ENCODE measurements at places on chromosomes 2 and 18.

GRCh38 chr2:158484892-158485556 lies 28.3 kb downstream of the PKP4 start:
- no peak for DNase-seq

- no peak for DNase-seq
These were observed 19.4 kb upstream of the DUSP2 start for GRCh38 chr2:96164459-96165184.

GRCh38 chr2:193276988-193277387 lies 1082.3 kb upstream of the TMEFF2 start:
- no peak for DNase-seq

DNA sequence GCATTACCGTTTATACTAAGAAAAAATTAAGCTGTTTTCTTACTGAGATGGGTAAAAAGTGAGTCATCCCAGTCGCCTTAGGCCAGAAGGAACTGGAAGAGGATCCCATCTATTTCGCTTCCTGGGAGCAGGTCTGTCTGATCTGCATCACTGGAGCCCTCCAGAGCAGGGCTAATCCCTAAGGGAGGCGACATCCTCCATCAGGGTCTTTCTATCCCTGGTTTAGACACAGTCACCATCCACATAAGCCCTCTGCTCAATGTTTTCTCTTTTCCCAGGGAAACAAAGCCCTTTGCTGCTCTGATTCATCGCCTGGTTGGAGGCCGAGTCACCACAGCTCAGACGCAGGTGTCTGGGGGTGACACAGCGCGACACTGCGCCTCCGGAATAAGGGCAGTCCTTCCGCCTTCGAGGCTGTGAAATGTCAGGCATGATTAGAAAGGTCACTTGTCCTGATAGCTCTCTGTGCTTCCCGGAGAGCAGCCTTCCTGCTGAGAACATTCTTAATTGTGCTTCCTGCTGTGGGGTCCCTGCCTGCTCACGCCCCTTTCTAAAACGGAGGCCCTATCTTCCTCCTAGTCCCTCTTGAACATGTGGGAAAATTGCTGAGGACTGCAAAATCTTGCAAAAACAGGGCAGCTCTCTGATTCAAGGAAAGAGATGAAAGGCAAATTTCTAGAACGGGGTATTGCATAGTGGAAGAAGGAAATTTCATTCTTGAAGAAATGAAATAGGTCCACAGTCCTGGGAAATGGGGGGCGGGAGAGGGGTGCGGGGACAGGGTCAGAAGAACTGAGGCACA lies 56.3 kb downstream of the MARCHF4 start:
- peak; percentile 41 for DNase-seq

DNA sequence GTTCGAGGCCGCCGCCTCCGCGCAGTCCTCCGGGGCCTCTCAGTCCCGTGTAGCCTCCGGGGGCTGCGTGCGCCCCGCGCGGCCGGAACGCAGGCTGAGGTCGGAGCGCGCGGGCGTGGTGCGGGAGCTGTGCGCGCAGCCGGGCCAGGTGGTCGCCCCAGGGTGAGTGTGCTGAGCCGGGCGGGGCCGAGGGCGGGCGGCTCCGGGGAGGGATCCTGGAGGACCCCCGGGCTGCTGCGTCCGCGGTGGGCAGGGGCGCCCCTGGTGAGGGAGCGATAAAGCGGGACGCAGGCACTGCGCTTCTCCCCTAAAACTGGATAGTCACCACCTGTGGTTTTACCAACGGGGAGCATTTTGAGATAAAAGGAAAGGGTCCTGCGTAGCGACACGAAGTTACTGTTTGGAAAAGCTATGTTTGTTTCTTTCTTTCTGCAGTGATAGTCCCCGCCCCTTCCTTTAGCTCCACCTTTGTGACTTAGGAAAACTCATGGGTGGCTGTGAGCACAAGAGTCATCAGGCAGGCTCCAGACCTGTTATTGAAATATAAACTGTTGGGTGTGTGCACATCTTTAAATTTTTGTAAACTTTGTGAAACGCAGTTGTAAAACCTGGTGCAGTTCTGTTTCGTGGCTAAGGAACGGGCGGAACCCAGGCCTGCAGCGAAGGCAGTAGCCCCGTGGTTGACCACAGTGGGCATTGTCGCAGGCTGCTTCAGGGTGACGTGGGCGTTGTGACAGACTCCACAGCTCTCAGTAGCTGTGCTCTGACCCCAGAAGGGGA lies 687 bp downstream of the CTDP1 start:
- peak; percentile 19 for DNase-seq

DNA sequence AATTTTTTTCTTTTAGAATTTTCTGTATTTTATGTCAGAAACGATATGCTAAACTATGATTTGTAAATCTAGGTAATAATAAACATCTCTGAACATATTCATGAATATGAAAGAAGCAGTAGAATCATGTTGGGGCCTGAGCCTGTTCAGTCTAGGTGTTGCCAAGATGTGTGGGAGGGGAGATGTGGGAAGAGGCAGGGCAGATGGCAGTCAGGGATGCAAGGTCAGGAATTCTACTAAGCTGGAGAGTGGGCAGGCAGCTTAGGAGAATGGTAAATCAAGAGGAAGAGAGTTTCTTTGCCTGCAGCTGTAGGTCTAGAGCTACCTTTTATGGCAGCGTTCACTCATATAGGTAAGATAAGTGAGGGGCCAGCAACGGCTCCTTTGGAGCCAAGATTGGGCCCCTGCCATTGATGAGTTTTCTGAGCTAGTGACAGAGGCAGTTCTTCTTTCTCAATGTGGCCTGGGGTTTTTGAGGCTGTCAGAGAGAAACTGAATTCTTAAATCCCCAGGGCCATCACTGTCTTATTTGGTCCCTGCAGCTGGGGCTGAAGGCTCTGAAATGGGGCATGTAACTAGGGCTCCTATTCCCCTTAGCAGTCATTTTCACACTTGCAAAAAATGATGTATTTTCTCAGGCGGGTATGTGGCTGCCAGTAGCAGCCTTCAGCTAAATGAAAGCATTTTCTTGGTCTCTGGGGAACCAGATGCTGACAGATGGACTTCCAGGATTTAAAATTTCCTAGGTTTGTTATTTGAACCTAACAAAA lies 232.8 kb downstream of the PIK3C3 start:
- DNase-seq: no peak

- no peak for DNase-seq
These were observed 56.9 kb downstream of the ITGA6 start for GRCh38 chr2:172484253-172484652.

DNA sequence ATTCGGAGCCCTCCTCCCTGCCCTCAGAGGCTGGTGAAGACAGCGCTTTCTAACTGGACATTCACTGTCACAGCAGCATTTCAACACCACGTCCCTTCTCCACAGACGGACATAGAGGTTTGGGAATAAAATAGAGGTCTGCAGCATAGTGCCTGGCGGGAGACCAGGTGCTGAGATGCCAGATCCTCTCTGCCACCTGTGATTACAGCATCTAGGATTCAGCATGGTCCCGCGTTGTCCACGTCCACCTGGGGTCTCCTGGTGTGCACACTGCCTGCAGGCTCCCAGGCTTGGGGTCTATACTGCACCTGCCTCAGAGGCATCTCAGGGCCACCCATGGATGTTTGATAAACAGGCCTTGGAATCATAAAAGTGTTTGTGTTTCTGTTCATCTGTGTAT lies 175.5 kb downstream of the TMEM18 start:
- DNase-seq: no peak

- DNase-seq: no peak
These were observed 113.5 kb upstream of the FZD5 start for GRCh38 chr2:207883002-207883780.

DNA sequence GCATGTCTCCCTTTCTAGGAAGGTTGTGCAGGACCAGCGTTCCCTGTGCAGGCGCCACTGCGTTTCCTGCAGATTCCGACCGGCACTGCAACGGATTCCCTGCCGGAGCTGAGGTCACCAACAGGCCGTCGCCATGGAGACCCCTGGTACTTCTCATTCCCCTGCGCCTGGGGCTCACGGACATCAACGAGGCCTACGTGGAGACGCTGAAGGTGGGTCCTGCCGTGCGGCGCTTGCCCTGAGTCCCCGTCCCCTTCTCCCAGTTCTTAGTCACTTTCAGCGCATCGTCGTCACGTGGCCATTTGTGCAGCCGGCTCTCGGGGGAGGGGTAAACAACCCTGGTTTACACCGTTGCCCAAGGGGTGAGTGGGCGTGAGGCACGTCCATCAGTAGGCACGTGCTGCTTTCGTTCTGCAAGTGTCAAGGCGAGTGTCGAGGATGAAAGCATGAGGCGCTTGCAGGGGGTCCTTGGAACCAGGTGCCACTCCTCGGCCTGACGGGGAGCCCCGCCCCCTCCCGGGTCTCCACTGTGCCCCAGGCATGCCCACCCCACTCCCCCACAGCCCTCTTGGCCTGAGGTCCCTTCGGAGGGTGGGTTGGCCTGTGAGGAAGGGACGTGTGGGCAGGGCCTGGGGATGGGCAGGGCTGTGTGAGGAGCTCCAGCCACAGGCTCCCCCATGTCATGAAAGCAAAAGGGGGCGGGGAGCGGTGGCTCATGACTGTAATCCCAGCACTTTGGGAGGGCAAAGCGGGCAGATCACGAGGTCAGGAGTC lies 19.8 kb downstream of the DTYMK start:
- no peak for DNase-seq

DNA sequence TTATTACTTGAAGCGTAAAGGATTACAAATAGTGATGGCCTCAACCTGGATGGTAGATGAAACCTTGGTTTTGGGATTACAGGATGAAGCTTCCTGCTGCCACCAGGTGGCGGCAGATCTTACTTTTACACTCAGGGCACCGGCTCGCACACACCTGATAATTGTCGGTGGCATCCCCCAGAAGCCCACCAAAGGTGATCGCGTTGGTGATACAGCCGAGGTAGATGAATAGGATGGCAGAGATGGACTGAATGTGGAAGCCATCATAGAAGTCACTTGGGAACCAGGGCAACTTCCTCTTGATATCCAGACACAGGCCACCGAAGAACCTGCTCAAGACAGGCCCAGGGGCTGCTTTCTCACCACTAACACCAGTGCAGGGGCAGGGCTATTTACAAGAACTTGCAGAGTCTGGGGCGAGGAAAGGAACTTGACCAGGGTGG lies 51.8 kb downstream of the MTHFD2 start:
- peak; percentile 50 for DNase-seq

- no peak for DNase-seq
These were observed 193.6 kb upstream of the FANCL start for GRCh38 chr2:58434692-58435091.

DNA sequence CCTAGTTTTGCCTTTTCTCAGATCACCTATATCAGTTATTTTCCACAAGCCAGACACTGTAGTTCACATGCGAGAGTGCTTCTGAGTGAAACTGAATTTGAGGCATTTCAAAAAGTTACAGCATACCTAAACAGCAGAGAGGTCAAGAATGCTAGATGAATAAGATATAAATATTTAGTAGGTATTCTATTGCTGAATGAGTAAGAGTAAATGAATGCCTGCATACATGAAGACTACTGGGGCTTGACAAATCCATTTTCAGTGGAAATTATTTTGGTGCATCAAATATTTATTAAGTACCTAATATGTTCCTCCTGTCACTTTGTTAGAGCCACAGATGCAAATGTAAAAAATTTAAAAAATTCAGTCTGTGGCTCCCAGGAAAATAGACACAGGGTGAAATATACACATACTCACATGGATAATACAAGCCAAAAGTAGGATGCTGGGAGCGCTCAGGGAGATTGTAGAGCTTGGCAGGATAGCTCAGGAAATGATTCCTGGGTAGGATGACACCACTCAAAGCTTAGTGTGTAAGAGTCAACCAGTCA lies 27.6 kb upstream of the CDC42EP3 start:
- DNase-seq: no peak

GRCh38 chr2:156769802-156770201 lies 333.6 kb downstream of the GPD2 start:
- no peak for DNase-seq

GRCh38 chr2:46747297-46747818 lies 168.2 kb downstream of the MCFD2 start:
- DNase-seq: no peak

DNA sequence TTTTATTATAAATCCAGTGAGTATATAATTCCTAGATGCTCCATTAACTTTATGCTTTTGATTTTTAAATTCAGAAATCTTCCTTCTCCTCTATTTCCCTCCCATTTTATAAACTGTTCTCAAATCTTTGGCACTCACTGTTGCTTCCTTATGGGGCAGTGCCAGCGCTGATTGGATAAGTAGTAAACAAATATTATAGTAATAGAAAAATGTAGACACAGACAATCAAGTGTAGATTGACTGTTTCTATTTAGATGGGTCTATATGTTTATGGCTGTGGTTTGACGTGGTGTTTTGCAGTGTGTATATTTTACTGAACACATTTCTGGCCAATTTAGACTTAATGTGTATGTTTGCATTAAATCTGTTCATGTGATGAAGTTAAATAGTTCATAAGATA lies 36.6 kb downstream of the LYPD6B start:
- DNase-seq: no peak
